ENCODE measurements at places on chromosomes 11 and 22. TPM values are rescaled to one million over a fixed set of nuclear protein-coding genes. Genes with fewer than 3 reads are reported as not detected.

UBQLN3 gene
- total RNA-seq: not detected

DNA sequence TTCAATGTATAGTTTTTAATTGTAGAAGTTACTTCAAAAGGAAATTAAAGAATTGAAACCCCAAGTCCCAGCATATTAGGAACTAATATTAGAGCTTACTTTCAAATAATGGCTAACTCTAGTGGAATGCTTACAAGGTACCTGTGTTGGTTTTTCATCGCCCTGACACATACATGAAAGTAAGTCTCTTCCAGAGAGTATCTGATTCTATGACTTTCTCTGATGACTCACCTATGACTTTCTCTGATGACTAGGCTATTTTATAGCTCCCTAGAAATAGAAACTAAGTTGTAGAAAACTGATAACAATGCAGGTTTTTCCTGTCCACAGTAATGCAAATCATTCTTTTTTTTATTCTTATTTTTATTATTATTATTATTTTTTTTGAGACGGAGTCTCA is 33.6 kb upstream of the MMP7 start:
- H3K27ac ChIP-seq: no peak overlapping the region
- H3K4me1 ChIP-seq: peaks cover 47% of the 10 kb centered on the region

DENND5A gene
- 47.6 TPM for total RNA-seq

DNA sequence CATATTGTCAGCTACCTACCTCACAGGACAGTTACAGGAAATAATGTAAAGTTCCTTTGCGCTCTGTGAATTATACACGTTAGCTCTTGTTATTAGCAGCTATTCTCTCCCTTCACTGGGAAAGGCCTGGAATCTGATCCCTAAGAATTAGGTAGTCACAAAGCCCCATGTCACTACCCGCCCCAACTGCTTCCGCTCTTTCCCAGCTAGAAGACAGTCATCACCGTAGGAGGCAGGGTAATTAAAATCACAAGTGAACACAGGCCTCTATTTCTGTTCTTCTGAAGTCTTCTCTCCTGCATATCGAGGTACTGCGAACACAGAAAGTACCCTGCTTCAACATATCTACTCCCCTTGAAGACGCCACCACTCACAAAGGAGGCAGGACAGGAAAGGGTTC is 12.6 kb upstream of the AHNAK start:
- no peaks in the 10 kb centered on the region for H3K27me3 ChIP-seq
- peaks cover 72% of the 10 kb centered on the region for H3K4me1 ChIP-seq
- peaks cover 45% of the 10 kb centered on the region for H3K36me3 ChIP-seq
- peak overlapping the region; percentile 74 for H3K27ac ChIP-seq
- peak overlapping the region; percentile 53 for H3K4me3 ChIP-seq

OR10A4 gene
- not detected for total RNA-seq

DHCR7 gene
- total RNA-seq: 106 TPM

- H3K27ac ChIP-seq: no peak overlapping the region
- no peak overlapping the region for H3K4me3 ChIP-seq
- H3K27me3 ChIP-seq: no peaks in the 10 kb centered on the region
- DNase-seq: no peak
- no peaks in the 10 kb centered on the region for H3K4me1 ChIP-seq
Measured at GRCh38 chr11:68423481-68423880, 37.1 kb upstream of the PPP6R3 start.

GRCh38 chr22:31210556-31211421 is 1.3 kb upstream of the LIMK2 start:
- no peak for DNase-seq
- peak overlapping the region; percentile 83 for H3K27ac ChIP-seq
- H3K36me3 ChIP-seq: peaks cover 10% of the 10 kb centered on the region
- no peaks in the 10 kb centered on the region for H3K27me3 ChIP-seq
- H3K4me1 ChIP-seq: peaks cover 46% of the 10 kb centered on the region
- peak overlapping the region; percentile 89 for H3K4me3 ChIP-seq

- no peak overlapping the region for H3K27ac ChIP-seq
- H3K4me1 ChIP-seq: no peaks in the 10 kb centered on the region
- peaks cover 16% of the 10 kb centered on the region for H3K27me3 ChIP-seq
- no peak overlapping the region for H3K4me3 ChIP-seq
- DNase-seq: no peak
Measured at GRCh38 chr22:45965563-45965962, 11.4 kb downstream of the WNT7B start.

ADORA2A gene
- total RNA-seq: 27.7 TPM

DNA sequence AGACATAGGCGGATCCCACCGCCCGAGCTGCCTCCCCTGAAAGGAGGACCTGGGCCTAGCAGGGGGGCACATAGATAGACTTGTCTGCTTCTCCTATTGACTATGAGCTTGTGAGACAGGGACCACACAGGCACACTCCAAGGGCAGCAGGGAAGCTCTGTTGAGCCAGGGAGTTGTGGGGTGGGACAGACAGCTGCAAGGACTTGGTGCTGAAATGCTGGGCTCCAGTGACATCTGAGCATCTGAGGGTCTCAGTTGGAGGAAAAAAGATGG is 53.4 kb upstream of the ANO1 start:
- H3K27ac ChIP-seq: no peak overlapping the region

DNA sequence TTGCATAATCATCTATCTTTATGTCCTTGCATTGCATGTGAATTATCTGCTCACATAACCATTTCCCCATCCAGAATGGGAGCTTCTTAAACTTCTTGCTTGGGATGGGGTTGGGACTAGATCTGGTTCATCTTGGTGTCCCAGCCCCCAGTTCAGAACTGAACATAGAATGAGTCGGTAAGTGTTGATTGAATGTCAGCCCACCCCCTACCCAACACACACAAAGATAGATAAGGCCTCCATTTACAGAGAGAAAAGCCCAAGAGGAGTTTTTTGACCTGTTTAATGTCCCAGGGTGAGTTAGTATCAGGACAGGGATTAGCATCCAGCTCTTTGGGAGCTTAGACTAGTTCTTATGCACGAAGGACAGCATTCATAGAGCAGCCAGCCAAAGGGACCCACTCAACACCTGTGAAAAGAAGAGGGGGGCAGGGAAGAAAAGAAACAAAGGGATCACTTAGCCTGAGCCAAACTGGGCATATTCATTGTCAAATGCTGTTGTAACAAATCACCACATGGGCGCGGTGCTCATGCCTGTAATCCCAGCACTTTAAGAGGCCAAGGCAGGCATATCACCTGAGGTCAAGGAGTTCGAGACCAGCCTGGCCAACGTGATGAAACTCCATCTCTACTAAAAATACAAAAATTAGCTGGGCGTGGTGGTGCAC is 57.4 kb downstream of the CHRDL2 start:
- H3K36me3 ChIP-seq: no peaks in the 10 kb centered on the region
- H3K27me3 ChIP-seq: no peaks in the 10 kb centered on the region
- no peaks in the 10 kb centered on the region for H3K4me1 ChIP-seq
- no peak overlapping the region for H3K4me3 ChIP-seq
- H3K27ac ChIP-seq: no peak overlapping the region

DNA sequence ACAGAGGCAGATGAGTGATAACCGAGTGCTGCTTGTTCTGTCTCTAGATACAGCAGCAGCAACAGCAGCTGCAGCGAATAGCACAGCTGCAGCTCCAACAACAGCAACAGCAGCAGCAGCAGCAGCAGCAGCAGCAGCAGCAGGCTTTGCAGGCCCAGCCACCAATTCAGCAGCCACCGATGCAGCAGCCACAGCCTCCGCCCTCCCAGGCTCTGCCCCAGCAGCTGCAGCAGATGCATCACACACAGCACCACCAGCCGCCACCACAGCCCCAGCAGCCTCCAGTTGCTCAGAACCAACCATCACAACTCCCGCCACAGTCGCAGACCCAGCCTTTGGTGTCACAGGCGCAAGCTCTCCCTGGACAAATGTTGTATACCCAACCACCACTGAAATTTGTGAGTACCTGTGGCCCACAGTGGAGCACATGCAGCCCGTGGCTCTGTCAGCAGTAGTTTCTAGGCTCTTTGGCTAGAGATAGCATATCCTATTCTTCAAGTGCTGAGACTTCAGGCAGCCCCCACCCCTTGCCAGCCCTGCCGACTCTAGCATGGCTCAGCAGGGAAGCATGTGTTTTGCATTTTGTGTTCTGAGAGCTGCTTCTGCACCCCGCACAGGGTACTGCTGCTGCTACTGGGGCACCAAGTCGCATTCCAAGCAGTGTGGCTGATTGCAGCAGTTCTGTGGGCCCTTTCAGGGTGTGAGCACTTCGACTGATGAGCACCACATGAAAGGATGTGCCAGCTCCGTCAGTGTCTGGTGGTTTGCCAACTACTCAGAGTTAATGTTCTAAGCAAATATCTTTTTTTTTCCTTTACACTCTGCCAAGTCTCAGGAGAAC is 59.2 kb downstream of the MED15 start:
- DNase-seq: no peak
- peak overlapping the region; percentile 42 for H3K4me3 ChIP-seq
- no peak overlapping the region for H3K27ac ChIP-seq
- no peaks in the 10 kb centered on the region for H3K27me3 ChIP-seq
